ENCODE measurements at places on chromosomes 13 and 19.

DNA sequence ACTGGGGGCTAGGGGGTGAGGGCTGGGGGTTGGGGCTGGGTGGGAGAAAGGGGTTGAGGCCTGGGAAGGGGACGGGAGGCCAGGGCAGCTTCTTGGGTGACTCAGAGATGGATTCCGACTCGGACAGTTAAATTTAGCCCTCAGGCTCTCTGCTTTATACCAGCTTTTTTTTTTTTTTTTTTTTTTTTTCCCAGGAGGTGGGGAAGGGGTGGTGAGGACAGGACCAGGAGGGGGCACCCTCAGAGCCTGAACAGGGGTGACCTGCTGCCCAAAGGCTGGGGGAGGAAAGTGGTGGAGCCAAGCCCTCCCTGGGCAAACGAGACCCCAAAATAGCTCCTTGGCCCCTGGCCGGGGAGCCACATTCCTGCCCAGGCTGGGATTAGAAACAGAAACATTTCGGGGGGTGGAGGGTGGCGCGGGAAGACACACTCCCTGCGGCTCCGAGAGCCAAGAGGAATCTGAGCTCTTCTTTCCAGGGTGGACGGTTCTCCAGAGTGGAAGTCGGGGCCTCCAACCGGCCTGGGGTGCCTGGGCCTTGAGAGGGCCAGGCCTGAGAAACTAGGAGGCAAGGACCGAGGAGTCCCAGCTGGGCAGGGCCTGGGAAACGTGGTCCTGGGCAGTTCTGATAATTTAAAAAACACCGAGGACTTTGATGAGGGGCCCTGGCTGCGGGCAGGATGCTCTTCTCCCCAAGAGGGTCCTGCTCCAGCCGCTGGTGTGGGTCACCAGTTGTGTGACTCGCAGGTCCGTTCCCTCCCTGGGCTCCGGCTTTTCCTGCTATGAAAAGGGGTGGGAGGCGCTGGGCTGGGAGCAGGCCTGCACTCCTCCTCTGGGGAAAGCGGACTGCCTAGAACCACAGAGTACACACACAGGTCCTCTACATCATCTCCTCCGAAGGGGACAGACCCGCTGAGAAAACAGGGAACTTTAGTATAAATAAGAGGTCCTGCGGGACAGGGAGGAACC lies 813 bp upstream of the DMPK start:
- DNase-seq = no peak

DNA sequence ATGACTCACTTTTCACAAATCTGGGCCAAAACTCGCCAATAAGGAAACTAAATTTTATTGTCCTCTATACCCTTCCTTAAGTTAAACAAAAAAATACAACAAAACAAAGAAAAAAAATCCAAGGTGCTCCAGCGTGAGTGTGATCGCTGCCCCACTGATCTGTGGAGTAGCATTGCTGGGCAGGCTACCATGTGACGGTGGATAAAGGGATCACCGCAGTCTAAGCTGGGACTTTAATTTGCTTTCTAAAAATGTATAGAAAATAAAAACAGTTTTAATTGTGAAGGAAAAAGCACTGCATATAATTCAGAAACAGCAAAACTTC lies 92.9 kb downstream of the FLT1 start:
- no peak for DNase-seq

GRCh38 chr13:108573455-108573854 lies 56.0 kb upstream of the MYO16 start:
- no peak for DNase-seq

- DNase-seq = no peak
Measured at GRCh38 chr19:7505288-7505681, 10.6 kb upstream of the ZNF358 start.

DNA sequence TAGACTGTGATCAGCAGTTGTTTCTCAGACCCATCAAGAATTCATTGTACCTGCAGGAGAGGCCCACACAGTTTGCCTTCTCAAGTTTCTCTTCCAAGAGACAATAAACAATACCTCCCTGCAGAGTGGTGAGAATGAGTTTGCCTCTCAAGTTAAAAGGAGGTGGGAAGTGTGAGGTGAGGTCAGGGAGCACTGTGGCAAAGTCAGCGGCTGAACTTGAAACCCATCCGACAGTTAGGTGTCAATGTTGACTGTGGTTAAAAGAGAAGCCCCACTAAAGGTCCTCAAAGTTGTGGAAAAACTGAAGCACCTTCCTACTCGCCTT lies 72.9 kb upstream of the TSC22D1 start:
- DNase-seq = no peak

GRCh38 chr19:42229855-42230351 lies 9.8 kb downstream of the ZNF526 start:
- no peak for DNase-seq

DNA sequence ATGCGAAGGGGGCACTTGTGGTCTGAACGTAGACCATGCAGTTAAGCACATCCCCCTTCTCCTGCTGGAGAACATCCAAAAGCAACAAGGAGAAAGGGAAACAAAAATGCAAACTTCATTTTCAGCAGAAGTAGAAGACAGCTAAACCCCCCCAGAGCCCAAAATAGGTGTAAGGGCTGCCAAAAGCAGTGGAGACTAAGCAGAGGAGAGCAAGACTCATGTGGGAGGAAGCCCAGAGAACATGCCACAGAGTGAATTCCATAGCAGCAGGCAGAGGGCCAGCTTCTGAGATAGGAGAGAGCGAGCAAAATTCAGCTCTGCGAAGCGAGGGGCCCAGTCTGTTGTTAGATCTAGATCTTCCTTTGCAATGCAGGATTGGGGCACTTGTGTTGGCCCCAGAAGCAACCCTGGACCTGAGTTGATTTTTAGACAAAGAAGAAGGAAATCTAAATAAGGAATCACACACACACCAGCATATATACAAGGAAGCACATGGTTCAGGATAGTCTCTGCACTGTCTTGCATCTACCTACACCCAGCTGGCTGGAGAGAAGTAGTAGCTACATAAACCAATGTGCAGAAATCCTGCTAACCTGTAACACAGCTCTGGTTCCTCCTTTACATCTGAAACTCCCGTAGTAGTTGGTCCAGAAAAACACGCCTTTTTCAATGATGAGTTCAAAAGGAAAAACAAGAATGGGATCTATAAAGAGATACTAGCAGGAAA lies 199.6 kb downstream of the SPRY2 start:
- no peak for DNase-seq

DNA sequence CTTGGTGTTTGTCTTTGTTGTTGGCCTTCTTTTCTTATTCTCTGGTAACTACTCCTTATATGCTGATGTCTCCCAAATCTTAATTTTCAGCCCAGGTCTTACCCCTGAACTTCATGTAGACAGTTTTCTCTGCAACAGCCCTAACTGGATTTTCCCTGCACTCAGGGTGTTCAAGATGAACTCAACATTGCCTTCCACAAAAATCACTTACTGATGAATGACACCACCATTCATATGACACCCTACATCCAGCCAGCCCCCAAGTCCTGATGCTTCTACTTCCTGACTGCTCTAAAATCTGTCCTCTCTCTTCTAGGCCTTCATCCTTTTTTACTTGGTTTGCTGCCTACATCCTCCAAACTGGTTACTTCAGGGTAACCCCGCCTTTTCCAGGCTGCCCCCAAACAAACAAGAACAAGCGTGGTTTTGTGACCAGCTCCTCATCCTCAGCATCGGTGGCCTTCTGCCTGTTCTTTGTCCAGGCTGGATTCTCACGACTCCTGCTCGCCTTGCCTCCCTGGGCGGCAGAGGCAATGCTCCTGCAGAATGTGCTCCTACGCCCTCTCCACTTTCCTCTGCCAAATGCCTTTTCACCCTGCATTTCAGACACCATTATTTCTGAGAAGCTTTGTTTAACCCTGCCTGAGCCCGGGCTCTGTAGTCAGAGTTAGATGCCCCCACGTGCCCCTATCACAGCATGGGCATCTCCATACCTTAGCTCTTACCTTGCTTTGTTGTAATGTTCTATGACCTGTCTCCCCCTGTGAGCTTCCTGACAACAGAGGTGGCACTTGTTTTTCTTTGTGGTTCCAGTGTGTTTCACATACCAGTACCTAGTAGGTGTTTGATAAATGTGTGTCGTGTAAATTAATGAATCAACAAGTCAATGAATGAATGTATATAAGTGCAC lies 61.8 kb downstream of the WDFY2 start:
- DNase-seq = no peak

DNA sequence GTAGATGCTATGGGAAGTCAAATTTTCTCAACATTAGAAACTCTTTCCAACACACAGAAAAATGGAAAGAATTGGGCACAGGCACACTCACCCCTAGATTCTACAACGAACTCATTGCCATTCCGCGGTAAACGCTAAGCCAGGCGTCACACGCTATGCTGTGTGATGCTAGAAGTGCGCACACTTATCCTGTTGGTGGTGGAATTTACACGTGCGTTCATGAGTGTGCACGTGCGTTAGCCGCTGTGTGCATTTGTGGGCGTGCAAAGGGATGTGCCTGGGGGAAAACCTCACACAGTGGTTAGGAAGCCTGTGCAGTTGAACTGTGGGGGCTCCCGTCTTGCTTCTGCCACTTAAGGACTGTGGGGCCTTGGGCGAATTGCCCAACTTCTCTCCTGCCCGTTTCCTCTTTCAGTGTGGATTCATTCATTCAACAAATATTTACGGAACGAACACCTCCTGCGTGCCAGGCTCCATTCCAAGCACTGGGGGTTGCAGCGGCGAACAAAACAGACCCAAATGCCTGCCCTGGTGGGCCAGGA lies 7.7 kb downstream of the NFILZ start:
- DNase-seq = no peak

DNA sequence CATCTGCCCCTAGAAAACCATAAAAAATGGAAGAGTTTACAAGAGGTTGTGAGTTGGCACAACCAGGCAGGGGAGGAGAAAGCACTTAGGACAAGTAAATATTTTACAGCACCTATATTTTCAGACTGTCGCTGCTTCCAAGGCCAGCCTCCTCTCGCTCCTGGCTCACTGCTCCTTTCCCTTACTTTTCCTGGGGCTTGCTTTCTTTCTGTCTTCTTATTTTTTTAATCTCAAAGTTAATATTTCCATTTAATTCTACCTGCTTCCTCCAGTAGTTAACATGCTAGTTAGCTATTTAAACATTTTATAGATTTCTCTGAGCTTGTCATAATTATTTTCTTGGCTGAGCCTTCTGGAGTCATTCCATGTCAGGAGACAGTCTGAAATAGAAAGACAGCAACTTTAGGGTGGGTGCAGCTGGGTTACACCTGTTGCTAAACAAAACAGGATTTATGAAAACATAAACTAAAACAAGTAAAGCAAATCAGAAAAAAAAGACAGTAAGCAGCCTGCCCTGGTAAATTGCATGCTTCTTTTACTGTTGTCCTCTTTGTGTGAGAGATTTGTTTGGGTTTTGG lies 330.1 kb downstream of the DLEU7 start:
- no peak for DNase-seq

DNA sequence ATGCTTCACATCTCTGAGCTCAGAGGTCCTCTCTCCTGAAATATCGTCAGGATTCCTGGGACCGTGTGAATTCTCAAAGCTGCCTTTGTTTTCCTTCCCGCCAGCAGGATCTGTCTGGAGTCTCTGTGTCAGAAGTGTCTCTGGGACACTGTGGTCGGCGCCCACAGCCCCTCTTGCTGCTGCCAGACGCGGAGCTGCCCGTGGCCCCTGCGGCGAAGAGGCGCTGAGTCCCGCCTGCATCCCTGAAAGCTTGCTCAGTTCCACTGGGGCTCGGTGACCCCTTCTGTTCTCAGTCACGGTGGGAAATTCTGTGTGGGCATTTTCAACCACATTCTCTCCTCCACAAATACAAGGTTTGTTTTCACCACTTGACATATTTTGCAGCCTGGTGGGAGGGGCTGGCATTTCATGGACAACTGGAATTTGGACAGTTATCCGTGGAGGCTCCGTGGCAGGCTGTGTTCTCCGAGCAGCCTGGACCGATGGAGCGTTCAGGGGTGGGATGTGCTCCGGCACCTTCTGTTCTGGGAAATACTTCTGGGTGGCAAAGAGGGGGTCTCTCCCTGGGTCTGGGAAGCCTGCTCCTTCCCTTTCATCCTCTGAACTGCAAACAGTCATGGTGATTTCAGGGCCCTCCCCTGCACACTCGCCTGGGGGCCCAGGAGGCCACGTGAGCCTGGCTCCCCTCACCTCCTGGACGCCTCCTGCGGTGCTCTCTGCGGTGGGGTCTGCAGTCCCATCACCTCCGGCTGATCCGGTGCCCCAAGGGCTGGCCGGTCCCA lies 42.6 kb upstream of the GRTP1 start:
- no peak for DNase-seq

GRCh38 chr19:47523473-47523872 lies 8.6 kb upstream of the NAPA start:
- DNase-seq = no peak

- no peak for DNase-seq
Measured at GRCh38 chr19:35354898-35355297, 3.4 kb upstream of the FFAR3 start.

- DNase-seq = peak; percentile 22
Measured at GRCh38 chr19:45667620-45668341, at the start of gene GIPR. TSS of gene GIPR (plus strand) at chr19:45668221. CDS start at chr19:45669521, 1,300 bp downstream.

GRCh38 chr13:44110091-44110621 lies 230.5 kb downstream of the LACC1 start:
- no peak for DNase-seq

DNA sequence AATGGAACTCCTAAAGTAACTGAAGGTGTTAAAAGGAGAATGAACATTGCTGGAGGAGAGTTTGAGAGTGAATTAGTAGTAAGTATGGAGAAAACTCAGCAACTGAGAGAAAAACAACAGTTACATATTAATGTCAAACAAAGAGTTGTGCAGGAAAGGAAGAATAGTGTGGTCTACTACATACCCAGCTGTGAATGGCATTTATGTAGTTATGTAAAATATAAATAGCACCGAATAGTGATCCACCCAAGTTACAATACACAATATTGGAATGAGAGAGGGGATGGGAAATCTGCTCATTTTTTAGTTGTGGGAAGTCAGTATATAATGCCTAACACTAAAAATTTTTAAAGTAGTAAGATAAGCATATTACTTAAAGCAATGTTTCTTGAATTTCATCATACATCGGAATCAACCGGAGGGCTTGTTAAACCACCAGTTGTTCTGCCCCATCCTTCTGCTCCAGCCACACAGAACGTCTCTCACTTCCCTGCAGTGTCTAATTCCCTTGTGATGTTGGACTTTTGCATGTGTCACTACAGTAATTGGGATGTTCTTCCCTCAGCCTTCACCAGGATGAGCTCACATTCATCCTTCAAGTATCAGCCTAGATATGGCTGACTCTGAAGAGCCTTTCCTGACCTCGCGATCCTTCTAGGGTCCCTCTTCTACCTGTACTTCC lies 11.5 kb downstream of the CCDC70 start:
- no peak for DNase-seq
